Stimulated activated CD4-positive, alpha-beta T cell treated with anti-CD3 and anti-CD28 coated beads, Interleukin-12 subunit alpha, Interleukin-12 subunit beta, amount 100 ng/mL, for 4 hours (primary cell): ENCODE measurements at places on chromosomes 16 and 17.

DNA sequence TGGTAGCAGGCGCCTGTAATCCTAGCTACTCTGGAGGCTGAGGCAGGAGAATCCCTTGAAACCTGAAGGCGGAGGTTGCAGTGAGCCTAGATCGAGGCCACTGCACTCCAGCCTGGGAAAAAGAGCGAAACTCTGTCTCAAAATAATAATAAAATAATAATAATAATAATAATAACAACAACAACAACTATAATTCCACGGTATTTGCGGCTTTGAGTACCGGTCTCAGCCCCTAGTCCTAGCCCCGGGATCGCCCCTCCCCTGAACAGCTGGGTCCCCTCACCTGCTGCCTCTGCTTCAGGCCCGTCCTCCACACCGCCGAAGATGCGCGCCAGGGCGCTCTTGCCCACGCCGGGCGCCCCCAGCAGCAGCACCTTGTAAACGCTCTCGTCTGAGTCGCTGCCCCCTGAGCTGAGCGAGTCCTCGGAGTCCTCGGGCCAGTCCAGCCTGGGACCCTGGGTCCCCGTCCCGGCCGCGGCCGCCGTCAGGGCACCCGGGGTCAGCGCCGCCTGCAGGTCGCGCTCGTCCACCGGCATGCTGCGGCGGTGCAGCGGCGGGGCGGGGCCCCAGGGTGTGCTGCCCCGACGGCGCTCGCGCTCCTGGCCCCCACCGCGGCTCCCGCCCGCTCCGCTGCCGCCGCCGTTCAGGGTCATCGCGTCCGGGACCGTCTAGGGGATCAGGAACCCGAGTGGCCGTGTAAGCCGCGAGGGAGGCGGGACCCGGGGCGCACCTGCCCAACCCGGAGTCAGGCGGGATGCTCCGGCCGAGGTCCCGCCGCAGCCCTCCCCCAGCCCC is 611 bp downstream of the RRAD start:
- peak; percentile 36 for DNase-seq

DNA sequence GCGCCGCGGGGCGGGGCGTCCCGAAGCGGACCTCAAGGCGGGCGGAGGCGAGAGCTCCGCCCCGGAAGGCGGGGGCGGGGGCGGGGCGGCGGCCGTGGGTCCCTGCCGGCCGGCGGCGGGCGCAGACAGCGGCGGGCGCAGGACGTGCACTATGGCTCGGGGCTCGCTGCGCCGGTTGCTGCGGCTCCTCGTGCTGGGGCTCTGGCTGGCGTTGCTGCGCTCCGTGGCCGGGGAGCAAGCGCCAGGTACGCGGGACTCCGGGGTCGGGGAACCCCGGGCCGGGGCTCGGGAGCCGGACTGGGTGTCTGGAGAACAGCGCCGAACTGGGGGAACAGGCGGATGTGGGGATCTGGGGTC is at the start of gene TNFRSF12A:
TSS of gene TNFRSF12A (plus strand) at position 122 of the 357 bp plus-strand sequence. CDS start at position 152, 30 bp downstream.
- peak; percentile 64 for DNase-seq

DNA sequence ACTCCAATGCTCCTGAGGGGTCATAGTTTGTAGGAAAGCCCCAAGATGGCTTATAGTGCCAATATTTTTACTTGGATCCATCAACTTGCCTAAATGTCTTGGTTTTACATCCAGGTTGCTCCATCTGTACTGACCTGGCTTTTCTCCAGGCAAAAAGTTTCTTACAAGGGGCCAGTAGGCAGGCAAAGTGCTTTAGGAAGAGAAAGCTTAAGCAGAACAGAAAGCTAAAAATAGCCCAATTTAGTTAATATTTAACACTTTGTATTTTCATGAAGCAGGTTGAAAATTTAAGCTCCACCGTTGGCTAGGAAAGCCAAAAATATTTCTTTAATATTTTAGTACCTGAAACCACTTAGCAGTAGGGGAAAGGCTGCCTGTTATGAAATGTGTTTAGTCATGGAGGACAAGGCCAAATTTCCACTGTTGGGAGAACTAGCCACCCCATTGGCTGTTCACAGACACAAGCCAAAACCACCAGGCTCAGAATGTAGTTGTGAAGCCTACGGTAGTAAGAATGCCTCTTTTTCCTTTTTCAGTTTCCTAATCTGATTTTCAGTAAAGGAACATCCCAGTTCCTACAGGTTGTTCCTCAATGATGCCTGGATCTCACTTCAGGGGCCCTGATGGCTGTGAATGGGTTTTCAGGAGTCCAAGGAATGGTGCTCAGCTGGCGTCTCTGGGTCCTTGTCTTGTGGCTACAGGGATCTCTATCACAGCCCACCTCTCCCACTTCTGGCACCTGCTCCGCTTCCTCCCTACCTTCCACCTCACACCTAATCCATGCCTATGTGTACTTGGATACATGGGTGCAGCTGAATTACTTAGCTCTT is 324.8 kb downstream of the PMP22 start:
- DNase-seq = no peak

DNA sequence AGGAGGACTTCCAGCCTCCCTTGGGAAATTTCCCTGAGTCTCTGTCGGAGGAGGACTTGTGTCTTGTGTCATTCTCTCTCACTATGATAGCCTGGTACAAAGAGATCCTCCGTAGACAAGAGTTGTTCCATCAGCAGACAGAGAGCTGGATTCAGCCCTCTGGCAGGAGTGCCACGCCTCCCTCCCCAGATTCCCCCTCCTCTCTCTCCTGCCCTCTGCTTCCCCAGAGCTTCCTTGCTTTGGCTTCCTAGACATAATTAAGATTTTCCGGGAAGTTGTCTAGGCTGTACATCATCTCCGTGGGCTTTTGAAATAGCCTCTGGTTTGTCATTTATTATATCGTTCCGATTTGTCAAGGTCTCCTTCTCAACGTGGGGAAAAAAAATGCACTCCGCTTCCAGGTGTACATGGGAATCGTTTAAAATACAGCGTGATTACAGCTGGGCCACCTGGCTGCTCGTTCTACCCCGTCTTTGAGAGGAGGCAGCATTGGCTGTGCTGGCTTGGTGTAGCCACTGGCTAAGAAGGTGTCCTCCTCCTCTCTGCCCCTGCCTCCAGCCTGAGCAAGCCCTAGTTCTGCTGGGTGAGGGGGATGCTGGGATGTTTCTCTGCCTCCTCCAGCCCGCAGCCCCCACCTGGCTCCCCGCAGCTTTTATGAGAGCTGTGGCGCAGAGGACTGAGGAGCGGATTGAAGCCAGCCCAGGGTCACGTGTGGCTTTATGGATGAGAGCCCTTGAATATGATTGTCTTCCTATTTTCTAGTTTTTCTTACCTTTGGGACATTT is 282.5 kb downstream of the SNX29 start:
- no peak for DNase-seq

DNA sequence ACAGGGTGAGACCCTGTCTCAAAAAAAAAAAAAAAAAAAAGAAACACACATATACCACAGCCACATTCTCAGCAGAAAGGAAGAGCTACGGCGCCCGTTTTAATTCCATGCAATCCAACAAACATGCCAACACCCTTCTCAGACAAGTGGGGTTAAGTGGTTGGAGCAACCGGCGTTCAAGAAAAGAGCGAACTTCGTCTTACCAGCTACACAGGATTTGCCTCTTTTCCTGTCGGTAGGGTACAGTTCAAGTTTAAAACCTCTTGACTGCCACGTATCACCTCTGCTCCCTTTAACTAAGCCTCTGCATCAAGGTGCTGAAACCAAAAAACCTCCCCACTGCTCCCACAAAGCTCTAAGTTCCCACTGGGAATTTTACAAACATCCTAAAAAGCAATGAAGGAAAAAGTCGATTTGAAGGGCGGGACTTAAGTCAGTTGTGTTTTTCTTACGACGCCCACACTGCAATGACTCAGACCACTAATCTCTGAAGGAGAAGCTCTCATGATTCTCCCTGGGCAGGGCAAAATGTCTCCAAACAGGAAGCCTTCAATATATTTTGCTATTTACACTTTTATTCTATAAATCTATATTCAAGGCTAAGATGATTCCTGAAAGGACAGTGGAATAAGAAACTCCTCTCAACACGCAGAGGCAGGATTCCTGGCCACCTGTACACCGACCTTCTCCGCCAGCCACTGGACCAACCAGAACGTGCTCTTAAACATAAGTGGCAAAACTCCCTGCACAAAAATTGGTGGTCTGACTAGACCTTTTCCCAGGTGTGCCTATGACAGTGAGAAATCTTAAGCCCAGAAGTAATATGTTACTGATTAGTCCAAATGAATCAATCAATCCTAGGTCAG is 18.8 kb downstream of the SRP68 start:
- DNase-seq = peak; percentile 22

DNA sequence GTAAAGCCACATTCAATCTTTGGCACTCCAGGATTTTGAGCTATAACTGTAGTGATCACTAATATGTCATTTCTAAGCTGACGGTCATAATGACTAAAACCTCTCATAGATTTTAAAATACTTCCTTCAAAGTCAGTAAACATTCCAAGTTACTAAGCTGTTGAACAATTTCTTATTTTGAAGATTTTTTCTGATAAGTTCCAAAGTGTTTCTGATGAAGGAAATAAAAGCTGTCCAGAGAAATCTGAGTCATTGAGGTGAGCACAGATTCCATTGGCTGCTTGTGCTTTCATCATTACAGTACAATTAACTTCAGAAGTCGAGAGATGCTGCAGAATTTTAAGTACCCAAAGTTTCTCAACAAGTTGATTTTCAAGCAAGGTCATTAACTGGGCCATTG is 23.9 kb downstream of the NLRC5 start:
- DNase-seq = no peak

- DNase-seq = no peak
Observed at GRCh38 chr16:72468582-72468981, 296.6 kb upstream of the PMFBP1 start.

GRCh38 chr16:10239640-10240039 is 57.4 kb upstream of the GRIN2A start:
- DNase-seq = no peak

DNA sequence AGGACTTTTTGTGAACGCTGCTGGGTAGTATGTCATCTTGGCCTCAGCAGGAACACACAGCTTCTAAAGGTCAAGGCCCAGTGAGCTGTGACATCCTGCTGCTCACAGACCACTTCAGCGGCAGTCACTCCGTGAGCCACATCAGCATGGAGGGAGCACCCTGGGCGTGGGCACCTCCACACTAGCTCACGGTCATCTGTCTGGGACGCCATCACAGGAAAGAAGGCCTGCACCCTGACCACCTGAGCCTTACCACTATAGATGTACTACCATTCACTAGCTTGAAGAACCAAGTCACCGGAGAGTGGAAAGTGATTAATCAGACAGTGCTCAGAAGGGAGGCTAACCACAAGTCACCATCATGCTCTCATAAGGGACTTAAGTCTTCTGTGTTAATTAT is 3.3 kb downstream of the AXIN1 start:
- DNase-seq = no peak

GRCh38 chr16:55898592-55898991 is 23.4 kb upstream of the CES5A start:
- no peak for DNase-seq

DNA sequence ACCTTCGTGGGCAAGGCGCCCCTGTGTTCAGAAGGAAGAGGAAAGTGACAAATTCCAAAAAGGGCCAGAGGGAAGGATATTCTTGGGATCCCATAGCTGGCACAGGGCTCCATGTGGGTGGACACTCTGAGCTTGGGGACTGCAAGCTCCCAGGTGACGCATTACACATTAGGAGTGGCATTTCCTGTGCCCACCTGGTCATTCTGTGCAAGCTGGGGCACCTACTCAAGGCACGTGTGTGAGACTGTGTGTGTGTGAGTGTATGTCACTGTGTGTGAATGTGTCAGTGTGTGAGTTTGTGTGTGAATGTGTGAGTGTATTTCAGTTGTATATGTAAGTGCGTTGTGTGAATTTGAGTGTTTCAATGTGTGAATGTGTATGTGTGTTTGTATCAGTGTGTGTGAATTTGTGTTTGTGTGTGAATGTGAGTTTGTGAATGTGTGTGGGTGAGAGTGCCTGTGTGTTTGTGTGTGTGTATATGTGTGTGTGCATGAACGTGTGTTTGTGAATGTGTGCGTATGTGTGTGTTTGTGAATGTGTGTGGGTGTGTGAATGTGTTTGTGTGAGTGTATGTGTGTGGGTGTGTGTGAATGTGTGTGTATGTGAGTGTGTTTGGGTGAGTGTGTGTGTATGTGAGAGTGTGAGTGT is 1.6 kb upstream of the CD300A start:
- DNase-seq = no peak

- no peak for DNase-seq
Observed at GRCh38 chr17:15361151-15361550, 19.8 kb upstream of the TEKT3 start.

DNA sequence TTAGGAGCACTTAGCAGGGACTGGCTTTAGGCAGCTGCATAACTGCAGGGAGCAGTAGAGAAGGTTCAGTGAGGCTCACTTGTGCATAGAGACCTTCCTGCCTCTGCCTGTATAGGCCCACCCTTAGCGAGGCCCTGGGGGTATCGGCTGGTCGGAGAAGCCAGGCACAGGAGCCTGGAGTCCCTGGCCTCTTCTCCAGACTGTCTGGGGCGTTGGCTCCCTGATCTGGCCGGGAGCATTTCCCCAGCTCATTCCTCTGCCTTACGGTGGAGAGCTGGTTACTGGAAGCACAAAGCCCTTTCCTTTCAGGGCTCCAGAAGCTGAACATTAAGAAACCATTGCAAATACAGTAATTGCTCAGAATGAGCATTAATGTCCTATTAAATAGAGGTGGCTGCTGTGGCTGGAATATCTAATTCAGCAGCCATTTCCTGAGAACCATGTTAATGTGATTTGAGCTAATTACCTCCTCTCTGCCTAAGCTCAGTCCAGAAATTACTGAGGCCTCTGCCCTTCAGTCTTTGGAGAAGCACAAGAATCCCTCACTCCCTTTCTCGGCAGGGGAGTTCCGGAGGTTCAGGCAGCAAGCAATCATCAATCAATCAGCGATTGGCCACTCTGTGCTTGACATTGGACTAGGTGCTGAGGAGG is 18.8 kb upstream of the TMEM220 start:
- DNase-seq = no peak

GRCh38 chr16:86952769-86953168 is 364.4 kb downstream of the C16orf95 start:
- DNase-seq = no peak

- DNase-seq = no peak
Observed at GRCh38 chr16:75227361-75228142, 8.8 kb downstream of the CTRB1 start.

DNA sequence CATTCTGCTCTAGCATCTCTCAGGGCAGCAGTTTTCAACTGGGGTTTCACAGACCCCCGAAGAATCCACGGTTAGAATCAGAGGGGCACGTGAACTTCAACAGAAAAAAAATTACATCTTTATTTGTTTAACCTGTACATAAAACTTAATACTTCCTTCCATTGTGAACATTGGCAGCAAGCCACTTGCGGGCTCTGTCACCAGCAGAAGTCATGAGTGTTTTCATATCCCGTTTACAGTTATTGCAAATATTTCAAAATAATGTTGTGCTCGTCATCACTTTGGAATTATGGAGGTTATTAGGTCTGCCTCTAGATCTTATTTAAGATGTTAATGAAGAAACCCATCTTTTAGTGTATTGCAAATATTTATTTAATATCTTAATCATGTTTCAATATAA is 109.8 kb downstream of the SDR42E1 start:
- DNase-seq = no peak

- DNase-seq = no peak
Observed at GRCh38 chr17:73256220-73256619, 5.5 kb downstream of the CPSF4L start.

- no peak for DNase-seq
Observed at GRCh38 chr17:15112846-15113617, 152.1 kb downstream of the PMP22 start.

- DNase-seq = no peak
Observed at GRCh38 chr16:24027466-24027865, 191.7 kb downstream of the PRKCB start.

GRCh38 chr16:60989592-60989991 is 1046.6 kb downstream of the CDH8 start:
- DNase-seq = no peak
